ENCODE measurements at places on chromosomes 4 and X.

DNA sequence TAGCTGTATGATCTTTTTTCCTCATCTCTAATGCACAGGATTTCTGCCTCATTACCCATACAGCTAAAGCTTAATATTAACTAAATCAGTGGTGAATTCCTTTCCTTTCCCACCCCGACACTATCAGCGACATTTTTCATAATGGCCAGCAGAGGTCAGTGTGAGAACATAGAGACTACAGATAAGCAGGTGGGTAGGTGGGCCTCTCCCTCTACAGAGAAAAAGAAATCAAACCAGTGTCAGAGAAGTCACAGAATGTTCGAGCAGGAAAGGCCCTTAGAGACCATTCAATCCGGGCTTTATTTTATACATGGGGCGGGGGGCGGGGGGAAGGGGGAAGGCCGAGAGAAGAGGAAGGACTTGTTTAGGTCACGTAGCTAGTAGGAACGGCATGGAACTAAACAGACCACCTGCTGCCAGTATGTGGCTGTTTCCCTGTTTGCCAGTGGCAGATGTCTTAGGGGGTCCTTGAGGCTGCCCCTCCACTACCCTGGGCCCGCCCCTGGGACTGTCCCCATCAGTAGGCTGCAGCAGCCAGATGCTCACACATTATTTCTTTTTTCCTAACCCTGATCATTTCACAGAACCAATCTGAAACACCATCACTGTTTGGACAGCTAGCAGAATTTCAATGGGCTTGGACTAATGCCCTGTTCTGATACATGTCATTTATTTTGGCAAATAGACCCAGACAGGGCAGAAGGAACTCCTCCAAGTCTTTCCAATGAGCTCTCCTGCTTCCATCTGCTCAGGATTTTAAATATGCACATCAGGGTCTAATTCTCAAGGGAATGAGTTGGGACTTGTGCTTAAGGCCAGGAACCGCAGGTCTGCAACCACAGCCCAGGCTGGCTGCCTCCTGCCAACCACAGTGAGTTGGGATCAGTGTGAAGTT lies 133.4 kb downstream of the ATG4A start:
- peak; percentile 40 for DNase-seq

DNA sequence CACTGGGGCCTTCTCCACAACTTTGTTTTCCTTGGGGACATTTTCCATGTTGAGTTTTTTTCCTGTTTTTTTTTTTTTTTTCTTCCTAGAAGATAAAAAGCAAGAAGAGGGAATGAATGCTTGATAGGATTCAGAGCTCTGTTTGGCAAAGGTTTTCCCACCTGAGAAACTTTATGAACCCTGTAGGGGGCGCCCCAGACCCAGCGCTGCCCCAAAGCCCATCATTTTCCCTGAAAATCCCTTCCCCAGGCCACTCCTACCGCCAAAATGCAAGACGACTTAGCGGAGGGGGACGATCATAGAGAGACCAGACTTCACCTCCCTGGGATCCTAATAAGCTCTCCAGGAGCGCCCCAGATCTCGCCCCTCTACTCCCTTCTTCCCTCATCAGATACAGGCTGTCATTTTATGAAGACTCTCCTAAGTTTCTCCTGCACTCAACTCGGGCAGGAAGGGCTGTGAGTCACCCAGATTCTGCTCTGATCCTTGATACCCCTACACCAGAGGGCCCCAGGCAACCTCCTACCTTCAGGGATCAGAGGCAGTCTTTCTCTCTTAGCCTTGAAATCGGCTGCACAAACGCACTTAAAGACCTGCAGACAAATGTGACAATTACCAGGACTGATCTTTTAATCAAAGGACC lies 1.4 kb downstream of the BEX5 start:
- peak; percentile 5 for DNase-seq

DNA sequence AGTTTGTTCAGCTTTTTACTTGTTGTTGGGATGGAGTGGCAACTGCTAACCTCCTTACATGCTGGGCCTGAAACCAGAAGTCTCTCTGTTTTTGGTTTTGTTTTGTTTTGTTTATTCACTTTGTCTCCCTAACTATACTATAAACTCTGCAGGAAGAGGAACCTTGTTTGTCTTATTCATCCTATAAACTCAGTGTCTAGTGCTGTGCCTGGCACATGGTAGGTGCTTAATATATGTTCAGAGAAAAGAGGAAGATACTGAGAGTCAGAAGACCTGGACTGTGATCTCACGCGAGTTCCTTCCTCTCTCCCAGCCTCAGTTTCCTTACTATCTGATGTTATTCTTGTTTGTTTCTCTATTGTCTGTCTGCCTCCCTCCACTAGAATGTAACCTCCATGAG lies 71.3 kb downstream of the PRPS1 start:
- DNase-seq = no peak

DNA sequence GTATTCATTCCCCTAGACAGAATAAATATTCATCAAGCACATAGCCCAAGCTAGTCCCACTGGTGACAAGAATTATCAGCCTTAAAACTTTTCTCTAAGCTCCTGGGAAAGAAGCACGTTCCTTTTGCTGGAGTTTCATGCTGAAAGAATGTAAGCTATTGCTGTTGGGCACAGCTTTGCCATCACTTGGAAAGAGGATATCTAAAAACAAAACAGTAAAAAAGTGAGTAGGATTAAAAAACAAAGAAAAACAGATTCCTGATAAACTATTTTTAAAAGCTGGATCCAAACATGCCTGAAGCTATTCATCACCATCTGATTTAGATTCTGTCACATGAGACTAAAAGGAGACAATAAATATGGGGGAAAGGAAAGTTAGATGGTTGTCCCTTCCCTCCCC lies 176.8 kb downstream of the SCFD2 start:
- no peak for DNase-seq

DNA sequence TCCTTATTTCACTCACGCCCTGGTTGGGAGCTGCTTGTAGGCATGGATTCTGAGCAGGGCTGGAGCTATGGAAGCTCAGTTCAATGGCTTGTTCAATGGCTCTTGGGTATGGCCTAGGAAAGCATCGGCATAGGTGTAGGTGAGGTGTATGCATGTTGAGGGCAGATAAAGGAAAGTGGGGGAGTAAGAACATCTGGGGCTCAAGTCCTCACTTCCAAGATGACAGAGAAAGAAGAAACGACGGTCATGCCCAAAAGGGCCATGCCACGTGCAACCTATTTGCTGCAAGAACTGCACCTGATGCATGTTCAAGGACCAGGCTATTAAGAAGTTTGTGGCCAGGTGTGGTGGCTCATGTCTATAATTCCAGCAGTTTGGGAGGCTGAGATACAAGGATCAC lies 23.4 kb downstream of the SCD5 start:
- DNase-seq = no peak

GRCh38 chr4:98688411-98689290 lies 30.2 kb upstream of the TSPAN5 start:
- DNase-seq = peak; percentile 72

DNA sequence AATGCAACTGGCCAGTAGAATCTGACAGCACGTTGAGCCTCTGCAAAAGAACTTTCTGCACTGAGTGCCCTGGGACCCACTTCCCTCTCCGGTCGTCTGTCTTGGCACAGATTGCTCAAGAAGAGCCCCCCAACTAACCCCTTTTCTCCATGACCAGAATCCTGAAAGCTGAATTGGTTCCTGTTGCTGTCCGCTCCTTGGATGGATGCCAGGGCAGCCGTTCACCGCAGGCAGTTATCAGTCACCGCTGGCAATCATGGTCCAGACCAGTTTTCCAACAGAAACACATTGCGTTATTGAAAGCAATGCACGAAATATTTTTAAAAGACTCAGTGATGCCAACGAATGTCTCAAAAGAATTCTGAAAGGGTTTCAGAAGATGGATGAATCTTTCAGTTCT lies 733.7 kb upstream of the FRG1 start:
- DNase-seq = no peak
